ENCODE measurements at places on chromosomes 3 and 15.

DNA sequence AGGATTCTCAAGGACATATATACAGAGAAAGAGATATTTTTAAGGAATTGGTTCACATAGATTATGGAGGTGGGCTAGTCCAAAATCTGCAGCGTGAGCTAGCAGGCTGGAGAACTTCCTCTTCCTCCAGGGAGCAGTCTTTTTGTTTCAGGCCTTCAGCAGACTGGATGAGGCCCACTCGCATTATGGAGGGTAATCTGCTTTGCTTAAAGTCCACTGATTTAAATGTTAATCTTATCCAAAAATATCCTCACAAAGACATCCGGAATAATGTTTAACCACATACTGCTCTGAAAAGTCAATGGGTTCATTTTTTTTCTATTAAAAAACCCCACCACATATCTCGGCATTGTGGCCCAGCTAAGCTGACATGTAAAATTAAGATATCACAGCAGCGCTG lies 22.2 kb upstream of the NRROS start:
- no peak for DNase-seq

DNA sequence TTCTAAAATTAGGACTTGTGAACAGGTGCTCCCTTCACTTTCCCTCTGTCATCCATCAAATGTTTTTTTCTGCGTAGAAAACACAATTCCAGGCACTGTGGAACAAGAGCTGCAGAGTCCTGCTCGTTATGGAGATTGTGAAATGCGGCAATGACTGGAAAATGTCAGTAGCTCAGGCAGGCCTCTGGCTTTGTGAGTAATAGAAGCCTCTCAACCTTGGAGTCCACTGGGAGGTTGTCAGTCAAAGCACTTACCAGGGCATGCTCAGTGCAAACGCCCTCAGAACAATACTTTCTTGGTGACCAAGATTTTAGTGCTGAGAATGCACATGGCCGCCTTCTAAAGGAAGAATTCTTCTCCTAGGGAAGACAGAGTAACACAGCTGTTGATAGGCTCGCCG lies 26.7 kb upstream of the MED12L start:
- DNase-seq: no peak

- no peak for DNase-seq
Observed at GRCh38 chr15:91338766-91339165, 238.7 kb downstream of the SV2B start.

- peak; percentile 82 for DNase-seq
Observed at GRCh38 chr15:58331560-58331912, 100.3 kb upstream of the LIPC start.

- no peak for DNase-seq
Observed at GRCh38 chr3:42036483-42036823, 54.7 kb upstream of the TRAK1 start.

GRCh38 chr3:187066228-187066995 lies 72.9 kb downstream of the RPL39L start:
- no peak for DNase-seq

DNA sequence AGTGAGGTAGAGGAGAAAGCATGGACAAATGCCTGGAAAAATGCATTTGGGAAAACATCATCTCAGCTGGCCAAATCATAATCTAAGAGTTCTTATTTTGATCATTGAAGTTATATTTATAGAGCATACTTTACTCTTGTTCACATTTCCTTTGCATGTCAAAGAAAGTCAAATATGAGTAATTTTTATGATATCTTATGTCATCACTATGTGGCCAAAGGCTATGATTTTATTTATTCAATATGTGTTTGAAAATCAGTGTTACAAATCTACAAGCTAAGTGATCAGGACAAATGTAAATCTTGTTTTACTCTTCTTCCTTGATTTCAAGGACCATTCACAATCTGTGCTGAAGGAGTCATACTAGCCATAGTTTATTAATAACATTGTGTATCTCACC lies 237.2 kb upstream of the DPH6 start:
- DNase-seq: no peak

DNA sequence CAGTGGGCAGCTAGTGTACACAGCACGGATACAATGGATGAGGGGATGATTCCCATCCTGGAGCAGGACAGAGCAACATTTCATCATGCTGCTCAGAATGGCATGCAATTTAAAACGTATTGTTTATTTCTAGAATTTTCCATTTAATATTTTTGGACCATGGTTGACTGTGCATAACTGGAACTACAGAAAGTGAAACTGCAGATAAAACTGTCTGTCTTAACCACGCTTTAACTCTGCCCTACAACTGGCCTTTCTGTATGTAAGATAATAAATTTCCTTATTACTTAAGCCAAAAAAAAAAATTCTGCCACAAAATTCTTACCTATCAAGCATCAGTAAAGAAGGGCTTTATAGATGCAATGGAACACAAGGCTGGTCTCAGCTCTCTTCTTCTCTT lies 33.4 kb downstream of the AP3S2 start:
- DNase-seq: no peak

DNA sequence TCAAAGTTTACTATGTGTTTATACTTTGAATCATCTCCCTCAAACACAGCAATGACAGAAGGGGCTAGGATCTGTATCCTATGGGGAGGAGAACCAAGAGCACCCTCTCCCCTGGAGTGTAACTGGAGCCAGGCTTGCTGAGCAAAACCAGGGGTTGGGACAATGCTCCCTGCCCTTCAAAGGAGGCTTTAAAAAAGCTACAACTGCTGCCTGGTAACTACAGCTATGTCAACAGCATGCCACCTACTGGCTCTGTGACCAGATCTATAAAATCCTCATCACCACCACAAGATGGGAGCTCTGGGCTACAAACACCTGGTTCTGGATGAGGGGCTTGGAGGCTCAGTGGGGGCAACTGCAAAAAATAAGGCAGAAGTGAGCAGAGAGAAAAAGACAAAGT lies 61.9 kb downstream of the ANO10 start:
- no peak for DNase-seq

DNA sequence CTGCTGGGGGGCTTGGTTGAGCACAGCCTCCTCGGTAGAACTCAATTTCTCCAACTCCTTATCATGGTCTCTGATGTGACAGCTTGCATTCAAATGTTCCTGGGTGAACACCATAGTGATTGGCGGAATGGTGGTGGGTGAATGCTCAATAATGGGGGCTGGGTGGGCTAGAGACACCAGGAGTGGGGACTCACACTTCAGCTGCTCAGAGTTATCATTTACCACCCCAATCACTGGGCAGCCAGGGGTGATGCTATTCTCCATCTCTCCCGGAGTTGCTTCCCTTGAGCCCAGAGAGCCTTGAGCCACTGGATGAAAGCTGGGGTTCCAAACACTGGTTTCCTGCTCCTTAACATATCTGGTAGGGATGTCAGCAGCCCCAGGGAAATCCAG lies 88.7 kb downstream of the DHX30 start:
- DNase-seq: no peak

- no peak for DNase-seq
Observed at GRCh38 chr15:74211656-74212055, 9.1 kb upstream of the STRA6 start.

- no peak for DNase-seq
Observed at GRCh38 chr15:64233299-64233698, 70.5 kb upstream of the PPIB start.

DNA sequence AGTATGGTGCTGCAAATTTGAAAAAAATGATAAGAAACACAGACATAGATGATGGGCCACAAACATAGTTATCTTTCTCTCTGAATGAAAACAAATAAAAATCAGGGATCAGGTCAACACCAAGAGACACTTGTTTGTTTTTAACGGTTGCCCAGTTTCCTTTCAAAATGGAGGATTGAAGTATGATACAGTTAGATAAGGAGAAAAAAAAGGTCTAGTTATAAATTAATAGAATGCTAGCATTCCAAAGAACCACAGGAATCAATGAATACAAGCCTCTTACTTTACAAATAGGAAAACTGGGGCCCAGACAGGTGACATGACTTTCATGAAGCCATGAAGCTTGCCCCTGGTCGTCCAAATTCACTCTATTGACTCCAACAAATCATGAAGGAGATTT lies 305.1 kb downstream of the ZNF621 start:
- DNase-seq: no peak

DNA sequence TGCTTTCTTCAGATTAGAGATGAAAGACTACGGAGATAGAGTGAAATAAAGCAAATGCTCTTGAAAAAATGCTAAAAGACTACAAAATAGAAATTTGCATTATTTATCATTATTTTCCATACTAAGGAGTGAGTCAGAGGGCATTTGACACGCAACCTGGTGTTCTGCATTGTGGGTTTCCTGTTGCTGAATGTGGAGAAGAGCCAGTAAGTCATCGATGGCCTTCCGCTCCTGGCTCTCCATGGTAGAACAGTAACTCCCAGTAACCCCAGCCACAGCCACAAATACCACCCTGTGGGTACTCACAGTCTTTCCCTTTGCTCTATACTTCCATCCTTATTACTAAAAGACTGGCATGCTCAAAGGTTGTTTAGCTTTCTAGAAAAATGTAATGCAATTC lies 61.5 kb downstream of the CGGBP1 start:
- DNase-seq: no peak

- DNase-seq: no peak
Observed at GRCh38 chr3:2568929-2569328, 470.3 kb downstream of the CNTN4 start.

DNA sequence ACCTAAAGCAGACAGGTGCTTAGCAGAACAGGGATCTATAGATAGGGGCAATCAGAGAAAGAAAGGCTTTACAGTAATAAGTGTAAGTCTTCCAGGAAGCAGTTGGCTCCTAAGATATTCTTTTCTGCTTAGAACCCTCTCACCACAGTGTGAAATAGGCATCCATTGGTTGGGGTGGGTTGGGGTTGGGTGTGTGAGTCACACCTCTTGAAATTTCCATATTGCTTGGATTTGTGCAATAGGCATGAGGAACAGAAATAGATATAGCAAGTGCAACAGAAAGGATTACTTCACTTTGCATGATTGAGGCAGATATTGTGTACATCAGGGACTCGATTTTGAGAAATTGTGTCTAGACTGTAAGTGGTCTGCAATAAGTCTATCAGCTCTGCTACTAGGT lies 200.1 kb upstream of the GAP43 start:
- DNase-seq: no peak

DNA sequence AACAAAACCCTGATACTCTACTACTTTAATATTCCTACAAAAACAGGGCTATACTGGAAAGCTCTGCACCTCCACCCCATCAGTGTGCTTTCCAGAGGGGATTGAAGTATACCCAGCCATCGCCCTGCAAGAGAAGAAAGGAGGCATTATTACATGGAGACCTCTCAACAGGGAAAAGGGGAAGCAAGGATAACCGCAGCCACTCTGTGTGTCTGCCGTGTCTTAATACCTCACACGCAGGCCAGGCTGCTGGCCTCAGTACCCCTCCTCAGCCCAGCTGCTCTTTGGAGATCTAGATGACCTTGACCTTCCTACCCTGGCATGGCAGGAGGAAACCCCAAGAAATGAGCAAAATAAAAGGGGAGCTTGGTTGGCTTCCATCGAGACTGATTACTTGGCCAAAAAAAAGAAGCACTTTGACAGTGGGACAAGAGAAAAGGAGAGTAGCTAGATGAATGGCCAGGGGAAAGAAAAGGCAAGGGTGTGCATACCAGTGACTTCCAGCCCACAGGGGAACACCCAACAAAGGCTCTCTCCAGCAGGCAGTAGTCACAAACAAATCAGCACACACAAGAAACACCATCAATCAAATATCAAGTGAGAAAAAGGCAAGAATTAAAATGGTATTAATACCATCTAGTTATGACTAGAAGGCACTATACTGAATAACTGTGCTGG lies 129.4 kb downstream of the STT3B start:
- DNase-seq: no peak

- DNase-seq: no peak
Observed at GRCh38 chr3:73137736-73138403, 76.4 kb downstream of the EBLN2 start.

- DNase-seq: no peak
Observed at GRCh38 chr3:51734572-51734907, 27.7 kb downstream of the GRM2 start.

DNA sequence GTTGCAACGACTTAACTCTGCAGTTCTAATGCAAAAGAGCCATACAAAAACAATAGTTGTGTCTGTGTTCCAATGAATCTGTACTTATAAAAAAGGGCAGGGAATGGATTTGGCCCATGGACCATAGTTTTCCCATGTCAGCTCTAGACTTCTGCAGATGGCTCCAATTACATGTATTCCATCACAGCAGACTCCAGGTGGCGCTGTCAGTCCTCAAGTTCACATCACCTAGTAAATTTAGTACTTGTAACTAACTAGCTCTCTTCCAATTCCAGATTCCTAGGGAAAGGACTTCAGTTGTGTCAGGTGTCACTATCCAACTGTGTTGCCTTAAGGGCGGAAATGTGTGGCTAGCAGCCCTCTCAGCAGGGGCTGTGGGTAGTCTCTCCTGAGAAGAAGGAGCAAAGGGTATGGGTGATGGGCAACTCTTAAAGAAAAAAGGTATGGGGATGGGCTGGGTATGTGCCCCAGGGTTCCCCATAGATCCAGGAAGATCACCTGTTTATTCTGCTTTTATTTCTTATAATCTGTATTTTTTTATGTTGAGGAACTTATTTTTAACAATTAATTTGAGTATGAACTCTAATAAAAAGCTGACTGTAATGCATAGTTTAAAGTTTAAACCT lies 36.2 kb downstream of the BBS4 start:
- no peak for DNase-seq

DNA sequence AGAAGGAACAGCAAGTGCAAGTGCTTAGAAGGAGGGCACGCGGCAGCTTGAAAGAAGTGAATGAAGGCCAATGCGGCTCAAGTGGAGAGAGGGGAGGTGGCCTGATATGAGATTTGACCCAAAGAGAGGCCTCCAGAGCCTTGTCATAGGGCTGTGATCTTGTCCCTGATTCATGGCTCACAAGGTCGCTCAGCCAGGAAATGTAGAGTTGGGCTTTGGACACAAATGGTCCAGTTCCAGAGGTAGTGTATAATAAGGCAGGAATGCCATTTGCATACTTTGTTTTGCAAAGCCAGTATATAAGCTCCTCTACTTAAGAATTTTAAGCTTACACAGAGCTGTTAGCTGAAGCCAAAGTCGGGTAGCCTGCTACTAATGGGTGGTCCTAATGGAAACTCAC lies 33.7 kb downstream of the HGD start:
- DNase-seq: no peak

GRCh38 chr15:25241241-25241801 lies 197.5 kb downstream of the UBE3A start:
- DNase-seq: no peak

DNA sequence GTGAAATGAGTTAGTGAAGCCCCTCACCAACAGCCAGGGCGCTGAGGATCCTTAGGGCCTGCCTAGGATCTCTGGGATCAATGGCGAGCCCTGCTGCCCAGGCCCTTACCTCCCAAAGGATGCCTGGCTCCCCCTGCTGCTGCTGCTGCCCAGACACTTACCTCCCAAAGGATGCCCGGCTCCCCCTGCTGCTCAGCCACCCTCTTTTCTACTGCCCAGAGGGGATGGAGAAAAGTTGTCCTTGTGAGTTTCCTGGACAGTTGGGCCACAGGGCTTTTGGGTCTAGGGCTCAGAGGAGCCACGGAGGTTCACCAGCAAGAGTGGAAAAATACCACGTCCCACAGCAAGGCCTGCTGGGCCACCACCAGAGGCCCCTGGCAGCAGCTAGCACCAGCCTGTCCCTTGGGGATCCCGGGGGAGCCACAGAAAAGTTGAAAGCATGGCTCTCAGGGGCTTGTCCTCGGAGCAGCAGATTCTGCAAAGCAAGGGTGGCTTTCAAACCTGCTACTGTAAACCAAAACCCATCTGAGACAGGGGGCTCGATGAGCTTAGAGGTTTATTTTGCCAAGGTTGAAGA lies 59.4 kb downstream of the SLC6A6 start:
- DNase-seq: peak; percentile 87
